Transverse colon (tissue), 4 donors: ENCODE measurements at places on chromosomes 5 and 9.

DNA sequence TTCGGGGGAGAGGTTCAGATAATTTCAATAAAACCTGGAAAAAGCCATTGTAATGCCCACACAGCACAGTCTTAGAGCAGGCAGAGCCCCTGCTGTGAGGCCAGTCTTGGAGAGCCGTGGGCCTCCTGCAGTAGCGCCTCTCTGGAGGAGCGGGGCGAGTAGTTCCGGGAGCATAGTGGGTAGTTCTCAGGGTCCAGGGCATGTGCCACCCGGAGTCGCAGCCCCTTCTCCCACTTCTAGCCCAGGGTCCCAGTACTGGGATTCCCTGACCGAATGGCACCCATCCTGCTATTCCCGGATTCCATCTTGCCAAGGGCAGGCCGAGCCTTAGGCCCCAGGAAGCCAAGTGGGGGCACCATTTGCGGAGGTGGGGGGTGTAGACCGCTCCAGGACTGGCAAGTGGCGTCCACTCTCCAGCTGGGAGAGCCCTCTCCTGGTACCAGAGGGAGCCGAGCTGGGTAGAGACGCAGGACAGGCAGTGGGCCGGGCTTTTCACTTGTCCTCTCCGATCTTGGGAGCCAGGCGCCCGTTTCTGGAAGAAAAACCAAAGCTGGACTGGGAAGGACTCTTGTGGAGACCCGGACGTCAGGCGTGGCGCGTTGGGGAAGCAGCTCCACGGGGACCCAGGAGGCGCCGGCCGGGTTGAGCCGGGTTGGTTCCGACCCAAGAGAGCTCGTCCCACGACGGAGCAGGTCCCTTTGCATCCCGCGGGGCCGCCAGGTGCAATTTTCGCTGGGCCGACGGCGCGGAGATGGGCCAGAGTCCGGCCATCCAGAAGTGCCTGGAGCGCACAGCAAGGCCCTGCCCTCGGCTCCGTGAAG, 12.1 kb downstream of the PROP1 start:
- no peak for DNase-seq

DNA sequence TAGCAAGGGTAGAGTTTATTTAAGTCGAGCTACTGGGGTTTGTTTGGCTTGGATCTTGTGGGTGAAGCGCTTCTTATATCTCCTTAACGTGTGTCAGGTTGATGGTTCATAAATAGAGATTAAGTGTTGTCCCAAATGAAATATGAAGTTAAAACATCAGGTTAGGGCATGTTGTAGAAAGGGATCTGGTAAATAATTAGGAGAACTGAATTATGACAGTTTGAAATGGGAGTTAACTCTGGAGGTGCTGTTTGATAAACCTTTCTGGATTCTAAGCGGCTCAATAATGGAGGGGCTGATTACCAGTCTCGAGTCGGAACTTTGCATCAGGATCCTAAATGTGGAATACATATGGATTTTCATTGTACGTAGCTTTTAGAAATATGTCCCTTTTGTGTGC, 717.0 kb upstream of the WWC1 start:
- no peak for DNase-seq

- DNase-seq: peak; percentile 52
These were observed 831.8 kb downstream of the TAF11L14 start for GRCh38 chr5:18465833-18466681.

GRCh38 chr5:128646176-128646575, 108.1 kb upstream of the FBN2 start:
- DNase-seq: no peak

DNA sequence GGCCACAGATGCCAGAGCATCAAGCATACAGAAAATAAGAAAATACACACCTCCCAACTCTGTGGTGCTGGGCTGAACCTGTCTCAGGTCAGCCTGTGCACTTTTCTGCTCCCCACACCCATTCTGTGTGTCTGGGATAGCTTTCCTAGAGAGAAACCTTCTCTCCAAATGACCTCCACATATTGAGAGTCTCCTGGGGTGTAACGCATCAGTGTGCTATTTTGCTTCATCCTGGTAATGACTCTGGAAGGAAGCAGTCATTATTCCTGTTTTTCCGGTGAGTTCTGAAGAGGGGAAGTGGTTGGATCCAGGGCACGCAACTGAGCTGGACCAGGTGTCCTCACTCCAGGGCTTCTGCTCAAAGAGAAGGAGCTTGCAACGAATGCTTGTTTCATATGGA, 73.2 kb upstream of the SH3PXD2B start:
- DNase-seq: no peak

- no peak for DNase-seq
These were observed 119.4 kb downstream of the TTC39B start for GRCh38 chr9:15187589-15187988.

GRCh38 chr5:149680810-149681221, 49.3 kb upstream of the PPARGC1B start:
- DNase-seq: peak; percentile 26

GRCh38 chr9:82021198-82021597, 32.6 kb downstream of the SPATA31D1 start:
- no peak for DNase-seq

- DNase-seq: no peak
These were observed 39.3 kb downstream of the CAPSL start for GRCh38 chr5:35898952-35899660.

- no peak for DNase-seq
These were observed 184.4 kb upstream of the IER5L start for GRCh38 chr9:129362287-129363000.

DNA sequence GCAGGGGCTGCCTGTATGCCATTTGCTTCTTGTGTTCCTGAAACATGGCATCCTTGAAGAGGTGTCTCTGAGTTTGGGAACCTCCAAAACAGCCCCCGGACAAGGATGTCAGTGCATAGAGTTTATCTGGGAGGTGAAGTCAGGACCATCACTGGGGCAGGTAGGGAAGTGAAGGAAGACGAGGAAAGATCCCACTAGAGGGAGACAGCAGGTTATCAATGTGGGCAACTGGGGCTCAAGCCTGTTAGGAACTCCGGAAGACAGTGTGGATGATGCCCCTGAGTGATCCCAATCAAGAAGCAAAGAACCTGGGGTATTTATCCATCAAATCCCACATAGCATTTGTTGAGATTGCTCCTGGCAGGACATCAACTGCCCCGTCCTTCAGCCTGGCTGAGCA, 233.1 kb downstream of the AGTPBP1 start:
- DNase-seq: no peak

DNA sequence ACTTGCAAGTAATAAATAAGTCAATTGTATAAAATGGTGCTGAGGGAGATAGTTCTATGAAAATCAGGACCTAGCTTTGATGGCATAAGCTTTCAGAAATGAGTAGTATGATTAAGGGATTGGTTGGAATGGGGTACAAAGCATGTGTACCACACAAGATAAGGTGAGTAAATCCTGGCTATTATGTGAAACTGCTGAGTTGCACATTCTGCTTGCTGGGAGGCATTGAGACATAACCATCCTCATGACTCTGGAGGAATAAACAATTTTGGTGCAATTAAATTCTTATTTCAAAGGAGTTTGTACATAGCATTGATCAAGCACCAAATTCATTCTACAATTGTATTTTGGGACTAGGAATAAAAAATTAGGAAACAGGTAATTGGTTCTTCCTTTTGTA, 755.2 kb upstream of the ACO1 start:
- no peak for DNase-seq

DNA sequence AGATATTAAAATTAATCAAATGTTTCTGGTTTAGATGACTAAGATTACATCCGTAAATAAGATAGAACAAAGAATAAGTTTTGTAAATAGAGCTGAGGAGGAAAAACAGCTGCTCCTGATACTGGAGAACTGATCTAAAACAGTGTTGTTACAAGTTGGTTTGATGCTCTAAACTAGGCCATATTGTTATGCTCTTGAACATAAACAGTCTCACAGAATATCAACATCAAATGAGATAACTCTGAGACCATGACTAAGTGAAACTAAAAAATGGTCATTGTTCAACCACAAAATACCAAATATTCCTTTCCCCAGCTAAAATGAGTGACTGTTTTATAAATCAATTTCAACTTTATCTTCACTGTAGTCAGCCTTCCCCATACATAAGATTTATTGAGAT, 16.5 kb upstream of the SRFBP1 start:
- DNase-seq: no peak

- DNase-seq: no peak
These were observed 613.1 kb upstream of the PTGER4 start for GRCh38 chr5:40066616-40067015.

GRCh38 chr5:35242702-35243258, 12.5 kb upstream of the PRLR start:
- DNase-seq: peak; percentile 25

GRCh38 chr5:31898036-31898632, 259.2 kb downstream of the PDZD2 start:
- no peak for DNase-seq

GRCh38 chr5:54186912-54187445, 123.4 kb downstream of the ARL15 start:
- DNase-seq: no peak

- no peak for DNase-seq
These were observed 86.5 kb upstream of the CCDC180 start for GRCh38 chr9:97220894-97221477.

DNA sequence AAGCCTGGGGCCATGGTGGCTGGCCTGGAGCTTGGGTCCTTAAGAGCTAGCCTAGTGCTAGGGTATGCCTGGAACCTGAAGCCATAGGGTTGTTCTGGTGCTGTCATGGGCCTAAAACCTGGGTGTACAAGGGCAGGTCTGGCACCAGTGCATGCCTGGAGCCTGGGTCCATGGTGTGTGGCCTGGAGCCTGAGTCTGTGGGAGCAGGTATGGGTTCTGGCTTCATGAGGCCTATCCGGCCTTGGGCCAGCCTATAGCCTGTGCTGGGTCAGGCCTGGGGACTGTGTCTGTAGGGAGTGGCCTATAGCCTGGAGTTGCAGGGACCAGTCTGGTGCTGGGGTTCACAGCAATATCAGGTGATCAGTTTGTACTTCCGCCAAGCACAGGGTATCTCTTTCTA, 347.2 kb upstream of the MEF2C start:
- no peak for DNase-seq

DNA sequence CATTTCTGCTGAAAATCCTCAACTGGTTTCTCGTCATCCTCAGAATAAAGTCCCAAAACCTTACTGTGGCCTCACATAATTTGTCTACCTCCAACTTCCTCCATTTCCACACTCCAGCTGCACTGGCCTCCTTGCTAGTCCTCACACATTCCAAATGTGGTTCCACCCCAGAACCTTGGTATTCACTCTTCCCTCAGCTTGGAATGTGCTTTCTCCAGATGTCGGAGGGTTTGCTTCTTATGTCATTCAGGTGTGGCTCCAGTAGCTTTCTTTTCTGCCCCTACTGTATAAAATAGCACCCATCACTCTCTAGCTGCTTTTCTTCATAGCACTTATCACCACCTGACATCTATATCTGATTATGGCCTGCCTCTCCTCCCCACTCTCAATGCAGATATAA, 102.5 kb upstream of the IFNK start:
- DNase-seq: no peak

DNA sequence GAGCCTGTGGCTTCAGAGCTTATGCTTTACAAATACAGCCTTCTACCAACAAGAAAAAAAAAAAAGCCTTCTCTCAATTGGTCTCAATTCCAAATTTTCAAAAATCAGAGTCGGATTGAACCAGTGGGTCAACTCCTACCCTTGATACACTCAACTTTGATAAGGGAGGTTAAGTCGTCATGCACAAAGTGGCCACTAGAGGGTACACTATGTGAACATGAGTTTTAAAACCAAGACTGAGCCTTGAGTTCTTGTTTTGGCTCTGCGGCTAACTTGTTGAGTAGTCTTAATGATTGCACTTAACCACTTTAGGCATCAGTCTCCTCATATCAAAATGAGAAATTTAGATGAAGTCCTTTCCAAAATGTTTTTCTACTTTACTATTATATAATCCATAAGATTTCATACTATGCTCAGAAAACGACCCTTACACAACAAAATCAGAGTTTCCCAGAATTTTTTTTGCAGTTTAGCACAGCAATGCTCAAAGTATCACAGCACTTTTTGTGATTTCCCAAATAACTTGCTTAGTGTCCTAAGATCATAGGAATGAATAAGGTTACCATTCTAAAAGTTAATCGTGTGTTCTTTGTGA, 92.9 kb upstream of the MTAP start:
- peak; percentile 45 for DNase-seq

DNA sequence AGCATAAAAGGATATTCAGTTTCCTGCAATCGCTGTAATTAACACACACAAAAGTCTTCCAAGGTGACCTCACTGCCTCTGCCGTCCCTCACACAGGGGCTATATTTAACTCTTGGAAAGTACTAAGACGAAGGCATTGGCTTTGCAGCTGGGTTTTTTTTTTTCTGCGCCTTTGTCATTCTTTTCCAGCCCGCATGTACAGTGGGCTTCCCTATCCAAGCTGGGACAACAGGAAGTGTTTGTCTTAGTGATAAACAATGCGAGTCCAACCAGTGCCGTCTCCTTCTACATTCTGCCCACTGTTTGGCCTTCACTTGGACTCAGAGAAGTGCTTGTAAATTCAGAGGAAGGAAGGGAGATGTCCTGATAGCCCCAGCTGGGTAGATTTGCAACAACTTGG, 17.6 kb downstream of the AFAP1L1 start:
- DNase-seq: no peak

- no peak for DNase-seq
These were observed 139.1 kb upstream of the FSTL4 start for GRCh38 chr5:133751421-133751820.

DNA sequence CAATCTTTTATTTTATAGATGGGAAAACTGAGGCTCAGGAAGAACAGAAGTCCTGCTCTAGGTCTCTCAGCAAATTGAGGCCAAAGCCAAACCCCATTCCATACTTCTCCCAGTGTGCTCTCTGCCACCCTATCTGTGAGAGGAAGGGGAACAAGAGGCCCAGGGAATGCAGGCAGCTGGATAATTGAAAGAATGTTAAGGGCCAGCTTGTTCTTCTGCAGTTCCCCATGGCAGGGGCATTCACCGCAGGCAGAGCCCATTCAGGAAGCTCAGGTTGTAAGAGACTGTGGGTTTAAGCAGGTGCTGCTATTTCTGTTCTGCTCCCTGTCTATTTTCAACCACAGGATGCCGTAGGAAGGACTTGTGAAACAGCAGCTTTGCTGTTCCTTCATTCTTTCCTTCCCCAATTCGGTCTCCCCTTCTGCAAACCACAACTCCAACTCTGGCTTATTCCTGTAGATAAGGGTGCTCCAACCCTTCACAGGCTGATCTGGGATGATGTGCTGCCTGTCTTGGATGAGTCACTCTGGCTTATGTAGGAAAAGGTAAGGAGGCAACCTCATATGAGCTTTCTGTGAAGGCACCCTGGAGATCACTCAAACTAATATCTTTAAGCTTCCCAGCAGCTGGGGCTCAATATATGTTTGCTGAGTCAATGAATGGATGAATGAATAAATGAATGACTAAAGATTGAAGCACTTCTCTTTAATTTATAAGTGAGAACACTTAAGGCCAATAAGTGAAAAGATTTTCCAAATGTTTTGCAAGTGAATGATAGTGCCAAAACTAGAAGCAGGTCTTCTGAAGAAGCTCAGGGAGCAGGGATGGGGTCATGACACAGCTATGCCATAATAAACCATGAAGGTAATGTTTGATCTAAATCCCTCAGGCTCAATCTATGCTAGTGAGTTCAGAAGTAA, 377.6 kb downstream of the BRINP1 start:
- DNase-seq: no peak

GRCh38 chr5:141504216-141504615, 15.3 kb downstream of the PCDHGC5 start:
- no peak for DNase-seq
